Esophagus squamous epithelium (tissue), 5 donors: ENCODE measurements at places on chromosomes 2 and 18.

DNA sequence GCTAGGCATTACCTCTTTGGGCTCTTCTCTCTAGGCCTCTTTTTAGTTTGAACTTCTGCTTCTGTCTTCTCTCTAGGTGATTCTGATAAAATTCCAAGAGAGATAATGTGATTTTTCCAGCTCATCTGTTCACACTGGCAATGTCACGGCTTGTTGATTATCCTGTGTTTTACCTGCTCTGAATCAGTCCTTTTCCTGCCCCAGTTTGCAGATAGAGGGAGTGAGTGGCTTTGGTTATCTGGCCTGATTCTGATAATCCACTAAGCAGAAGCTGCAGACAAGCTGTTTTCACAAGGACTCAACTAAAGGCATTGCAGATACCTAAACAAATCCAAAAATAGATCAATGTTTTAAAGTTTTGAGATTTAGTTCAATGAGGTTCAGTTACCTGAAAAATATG, 111.9 kb downstream of the DCC start:
- DNase-seq, result no peak

DNA sequence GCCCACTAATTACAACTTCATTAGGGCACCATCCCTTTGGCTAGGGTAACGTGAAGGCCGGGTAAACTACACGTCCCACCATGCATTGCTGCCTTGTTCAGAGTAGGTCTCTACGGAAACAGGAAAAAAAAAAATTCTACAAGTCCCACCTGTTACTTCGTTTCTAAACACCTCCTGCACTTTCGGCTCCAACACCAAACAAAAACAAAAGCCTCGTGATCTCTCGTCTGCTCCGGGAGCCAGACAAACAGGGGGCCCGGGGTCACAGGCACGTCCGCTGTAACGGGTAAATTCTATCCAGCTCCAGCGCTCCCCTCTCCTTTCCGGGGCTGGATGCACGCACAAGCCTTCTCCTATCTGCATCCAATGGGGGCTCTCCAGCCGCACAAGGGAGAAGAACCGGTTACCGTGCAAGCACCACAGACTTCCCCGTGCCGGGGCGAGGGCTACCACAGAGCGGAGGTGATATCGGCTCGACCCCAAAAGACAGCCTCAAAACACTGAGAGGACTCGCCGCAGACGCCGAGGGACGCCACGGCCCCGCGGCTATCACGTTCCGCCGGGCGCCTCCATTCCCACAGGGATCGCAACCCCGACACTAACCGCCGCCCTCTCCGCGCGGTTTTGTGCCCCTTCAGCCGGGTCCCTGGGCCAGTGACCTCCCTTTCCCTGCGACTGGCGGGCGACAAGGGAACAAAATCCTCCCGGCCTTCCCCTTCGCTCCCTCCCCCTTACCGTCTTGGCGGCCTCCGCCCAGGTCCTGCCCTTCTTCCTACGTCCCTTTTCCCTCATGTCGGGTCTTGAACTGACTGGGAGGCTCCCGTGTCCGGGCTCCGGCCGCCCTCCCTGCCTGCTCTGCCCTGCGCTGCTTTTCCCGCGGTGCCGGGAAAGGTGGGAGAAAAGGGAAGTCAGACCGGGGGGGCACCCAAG, 591 bp downstream of the ASXL2 start:
- no peak for DNase-seq

- no peak for DNase-seq
Measured at GRCh38 chr2:26162963-26163362, 9.9 kb upstream of the GAREM2 start.

DNA sequence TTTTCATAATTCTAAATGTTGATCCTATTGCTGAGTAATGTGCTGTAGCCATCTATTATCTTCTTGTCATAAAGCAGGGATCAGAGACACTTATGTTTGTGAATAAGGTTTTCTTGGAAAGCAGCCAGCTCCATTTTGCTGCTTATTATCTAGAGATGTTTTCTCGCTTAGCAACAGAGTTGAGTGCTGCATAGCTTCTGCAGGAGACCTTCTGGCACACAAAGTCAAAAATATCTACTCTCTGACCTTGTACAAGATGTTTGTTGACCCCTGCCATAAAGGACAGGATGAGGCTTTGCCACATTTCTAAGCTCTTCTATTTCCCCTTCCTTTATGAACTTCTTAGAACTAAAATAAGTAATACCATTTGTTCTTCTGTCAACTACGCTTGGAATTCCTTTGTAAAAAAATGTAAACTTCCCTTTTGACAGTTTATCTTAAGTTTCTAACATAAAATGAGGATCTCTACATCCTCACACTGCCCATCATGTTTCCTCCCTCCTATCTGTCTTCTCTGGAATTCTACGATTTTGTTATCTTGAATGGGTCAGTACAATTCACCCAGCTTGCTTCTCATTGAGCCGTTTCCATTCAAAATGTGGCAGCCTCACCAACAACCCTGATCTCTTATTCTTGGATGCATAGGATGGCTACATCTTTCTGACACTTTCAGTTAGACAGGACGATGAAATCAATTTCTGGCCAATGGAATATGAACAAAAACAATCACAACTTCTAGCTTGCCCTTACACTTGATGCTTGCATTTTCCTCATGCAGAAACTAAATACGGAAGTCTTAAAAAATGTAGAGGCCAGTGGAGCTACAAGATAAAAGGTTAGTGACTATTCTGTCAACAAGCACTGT, 1377.0 kb downstream of the SUCLG1 start:
- DNase-seq, result no peak

DNA sequence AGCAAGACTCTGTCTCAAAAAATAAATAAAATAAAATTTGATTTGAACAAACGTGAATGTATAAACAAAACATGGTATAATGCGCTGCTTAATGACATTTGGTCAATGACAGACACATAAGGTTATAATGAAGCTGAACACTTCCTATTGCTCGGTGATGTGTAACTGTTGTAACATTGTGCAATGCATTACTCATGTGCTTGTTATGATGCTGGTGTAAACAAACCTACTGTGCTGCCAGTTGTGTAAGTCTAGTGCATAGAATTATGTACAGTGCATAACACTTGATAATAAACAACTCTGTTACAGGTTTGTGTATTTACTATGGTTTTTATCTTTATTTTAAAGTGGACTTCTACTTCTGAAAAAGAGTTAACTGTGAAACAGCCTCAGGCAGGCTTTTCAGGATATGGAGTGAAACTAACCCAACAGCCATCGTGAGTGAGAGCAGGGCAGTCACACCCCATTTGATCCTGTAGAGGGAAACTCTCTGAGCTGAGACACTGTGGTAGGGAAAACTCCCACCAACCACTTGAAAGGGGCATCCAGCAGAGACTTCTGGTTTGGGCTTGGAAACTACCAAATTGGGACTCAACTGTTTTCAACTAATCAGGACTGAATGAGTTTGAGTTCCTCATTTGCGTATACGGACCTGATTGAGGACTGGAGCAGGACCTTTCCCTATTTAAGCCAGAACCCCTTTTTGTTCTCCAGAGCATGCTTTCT, 8.7 kb upstream of the RPRD1A start:
- DNase-seq, result no peak

DNA sequence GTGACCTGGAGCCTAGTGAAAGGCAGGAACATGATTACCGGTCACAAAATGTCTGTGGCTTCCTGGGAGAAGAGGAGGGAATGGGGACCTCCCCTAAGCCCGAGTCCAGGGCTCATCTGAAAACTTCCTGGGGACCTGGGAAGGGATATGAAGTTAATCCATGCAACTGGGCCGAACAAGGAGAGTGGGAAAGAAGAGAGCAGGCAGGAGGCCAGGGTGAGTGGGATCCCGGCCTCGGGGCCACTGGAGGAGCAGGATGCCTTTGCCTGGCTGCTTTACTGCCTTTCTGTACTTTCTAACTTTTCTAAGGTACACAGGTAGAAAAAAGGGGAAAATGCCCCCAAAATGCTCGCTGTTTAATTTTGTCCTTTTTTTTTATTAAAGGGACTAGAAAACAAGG, 43.4 kb upstream of the MAL start:
- DNase-seq, result no peak

DNA sequence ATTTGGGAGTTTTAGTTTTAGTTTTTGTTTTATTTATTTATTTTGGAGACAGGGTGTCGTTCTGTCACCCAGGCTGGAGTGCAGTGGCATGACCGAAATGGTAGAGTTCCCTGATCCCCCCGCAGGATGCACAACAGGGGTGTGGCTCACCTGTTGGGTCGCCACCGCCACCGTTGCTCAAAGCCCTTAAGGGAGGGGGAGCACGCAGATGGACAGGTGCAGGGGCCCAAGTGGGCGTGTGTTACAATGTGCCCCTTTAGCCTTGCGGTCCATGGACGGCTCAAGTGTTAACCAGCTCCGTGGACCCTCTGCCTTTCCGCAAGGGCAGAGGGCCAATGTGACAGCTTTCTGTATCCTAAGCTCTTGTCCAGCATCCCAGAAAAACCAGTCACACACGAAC, 61.4 kb upstream of the REL start:
- no peak for DNase-seq

DNA sequence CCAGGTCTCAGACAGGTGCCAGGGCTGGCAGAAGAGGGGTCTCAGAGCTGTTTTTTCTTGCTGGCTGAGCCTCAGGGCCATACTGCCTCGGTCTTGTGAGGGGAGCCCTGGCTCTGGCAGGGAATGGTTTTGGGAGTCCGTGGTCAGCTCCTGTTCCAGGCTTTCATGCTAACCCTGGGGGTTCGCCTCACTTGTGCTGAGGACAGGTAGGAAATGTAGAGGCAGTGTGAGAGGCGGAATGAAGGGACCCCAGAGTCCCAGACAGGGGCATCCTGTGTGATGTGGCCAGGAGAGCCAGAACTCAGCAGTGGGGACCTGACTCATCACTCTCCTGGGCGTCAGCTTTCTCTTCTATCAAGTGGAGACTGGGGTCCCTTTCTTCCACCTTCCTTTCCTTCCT, 5.7 kb upstream of the CELF4 start:
- no peak for DNase-seq

- DNase-seq, result no peak
Measured at GRCh38 chr2:26911911-26912861, 58.3 kb upstream of the MAPRE3 start.

DNA sequence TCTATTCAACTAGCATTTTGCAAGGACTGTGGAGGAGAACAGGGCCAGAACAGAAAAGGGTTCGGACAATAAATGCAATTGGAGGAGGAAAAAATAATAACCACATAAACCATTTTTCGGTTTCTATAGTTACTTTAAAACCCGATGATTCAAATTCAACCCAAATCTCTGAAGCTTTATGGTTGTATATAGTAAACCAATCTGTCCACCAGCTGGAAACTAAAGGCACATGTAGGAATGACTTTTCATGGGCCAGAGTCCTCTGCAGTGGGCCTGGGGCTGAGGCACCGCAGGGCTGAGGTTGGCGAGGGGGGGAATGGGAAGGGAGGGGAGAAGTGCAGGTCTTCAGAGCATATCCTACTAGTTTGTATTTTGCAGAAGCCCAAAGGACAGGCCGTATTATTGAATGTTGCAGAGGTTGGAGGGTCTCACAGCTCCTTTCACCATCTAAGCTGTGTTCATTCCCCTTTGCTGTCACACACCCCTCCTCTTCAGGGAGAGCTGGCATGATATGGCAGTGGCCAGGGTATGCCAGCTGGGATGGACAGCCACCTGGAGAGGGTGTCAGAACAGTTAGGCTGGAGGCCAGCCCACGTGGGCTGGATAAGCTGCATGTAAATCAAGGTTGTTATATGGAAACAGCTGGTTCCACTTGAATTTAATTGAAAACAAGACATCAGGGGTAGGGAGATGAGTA, 267.1 kb downstream of the PRKCE start:
- no peak for DNase-seq

DNA sequence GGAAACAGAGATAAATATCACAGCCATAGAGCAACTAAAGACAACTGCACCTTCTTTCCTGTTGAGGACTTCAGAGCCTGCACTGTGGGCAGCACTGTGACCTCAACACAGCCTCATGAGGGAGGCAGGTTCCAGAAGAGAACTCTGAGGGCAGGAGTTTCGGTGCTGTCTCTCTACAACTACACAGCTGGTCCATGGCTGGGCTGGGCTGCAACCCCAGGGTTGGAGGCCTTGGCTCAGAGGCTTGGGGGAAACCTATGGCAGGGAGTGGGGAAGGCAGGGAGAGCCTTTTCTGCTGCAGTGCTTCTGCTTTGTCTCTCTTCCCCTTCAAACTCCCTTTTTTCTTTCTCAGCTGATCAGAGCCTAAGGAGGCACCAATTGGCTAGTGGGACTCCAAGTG, 66.5 kb downstream of the MRO start:
- no peak for DNase-seq

DNA sequence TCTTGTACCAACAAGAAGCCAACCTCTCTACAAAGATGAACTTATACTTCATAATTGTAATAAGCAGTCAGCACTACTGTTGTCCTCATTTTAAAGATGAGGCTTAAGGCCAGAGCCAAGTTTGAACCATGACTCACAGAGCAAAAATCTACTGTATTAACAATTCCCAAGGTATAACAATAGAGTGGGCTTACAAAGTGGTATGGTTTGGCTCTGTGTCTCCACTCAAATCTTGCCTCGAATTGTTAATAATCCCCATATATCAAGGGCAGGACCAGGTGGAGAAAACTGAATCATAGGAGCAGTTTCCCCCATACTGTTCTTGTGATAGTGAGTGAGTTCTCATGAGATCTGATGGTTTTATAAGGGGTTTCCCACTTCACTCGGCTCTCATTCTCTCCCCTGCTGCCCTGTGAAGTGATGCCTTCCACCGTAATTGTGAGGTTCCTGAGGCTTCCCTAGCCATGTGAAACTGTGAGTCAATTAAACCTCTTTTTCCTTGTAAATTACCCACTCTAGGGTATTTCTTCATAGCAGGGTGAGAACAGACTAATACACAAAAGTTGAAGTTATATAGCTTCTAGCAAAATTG, 19.5 kb downstream of the MRPL44 start:
- DNase-seq, result no peak

- no peak for DNase-seq
Measured at GRCh38 chr2:223890721-223891120, 53.3 kb upstream of the AP1S3 start.

GRCh38 chr2:155867564-155867963, 465.0 kb downstream of the NR4A2 start:
- DNase-seq, result no peak

- DNase-seq, result no peak
Measured at GRCh38 chr18:75065251-75066000, 143.5 kb downstream of the PTGR3 start.

DNA sequence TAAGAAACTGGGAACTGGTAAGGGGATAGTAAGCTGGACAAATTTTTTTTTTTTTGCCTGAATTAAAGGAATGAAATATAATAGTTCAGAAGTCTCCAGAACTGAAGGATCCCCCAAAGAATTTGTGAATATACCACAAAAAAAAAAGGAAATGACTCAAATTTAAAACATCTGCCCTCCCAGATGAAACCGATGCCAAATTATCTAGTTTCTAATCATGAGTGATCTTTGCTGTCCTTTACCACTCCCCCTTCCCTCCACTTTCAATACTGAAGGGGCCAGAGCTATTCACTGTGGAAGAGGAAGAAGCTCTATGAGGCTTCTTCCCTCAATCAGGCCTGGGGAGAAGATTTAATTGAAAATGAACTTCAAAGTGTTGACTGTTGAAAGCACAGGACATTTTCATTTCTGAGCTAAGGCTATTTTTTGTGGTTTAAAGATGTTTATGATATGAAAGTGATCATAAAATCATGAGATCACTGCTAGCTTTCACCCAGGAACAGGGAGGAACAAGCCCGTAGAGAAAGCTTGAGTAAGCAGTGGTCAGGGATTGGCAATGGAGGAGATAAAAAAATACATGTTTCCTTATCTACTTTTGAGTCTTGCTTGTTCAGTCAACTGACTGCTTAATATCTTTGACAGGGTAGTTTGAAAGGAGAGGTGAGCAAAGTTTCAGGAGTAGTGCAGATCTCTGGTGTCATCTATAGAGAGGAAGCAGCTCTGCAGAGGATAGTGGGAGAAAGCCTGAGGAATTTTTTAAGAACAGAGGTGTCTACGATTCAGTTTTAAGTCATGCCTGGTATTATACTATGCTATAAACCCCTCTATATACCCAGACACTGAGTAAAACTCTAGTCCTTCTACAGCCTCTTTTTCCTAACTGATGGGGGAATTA, 409.5 kb upstream of the FIGN start:
- DNase-seq, result no peak
